ENCODE measurements at places on chromosomes 2 and 18. TPM values are rescaled to one million over a fixed set of nuclear protein-coding genes. Genes with fewer than 3 reads are reported as not detected.

DNA sequence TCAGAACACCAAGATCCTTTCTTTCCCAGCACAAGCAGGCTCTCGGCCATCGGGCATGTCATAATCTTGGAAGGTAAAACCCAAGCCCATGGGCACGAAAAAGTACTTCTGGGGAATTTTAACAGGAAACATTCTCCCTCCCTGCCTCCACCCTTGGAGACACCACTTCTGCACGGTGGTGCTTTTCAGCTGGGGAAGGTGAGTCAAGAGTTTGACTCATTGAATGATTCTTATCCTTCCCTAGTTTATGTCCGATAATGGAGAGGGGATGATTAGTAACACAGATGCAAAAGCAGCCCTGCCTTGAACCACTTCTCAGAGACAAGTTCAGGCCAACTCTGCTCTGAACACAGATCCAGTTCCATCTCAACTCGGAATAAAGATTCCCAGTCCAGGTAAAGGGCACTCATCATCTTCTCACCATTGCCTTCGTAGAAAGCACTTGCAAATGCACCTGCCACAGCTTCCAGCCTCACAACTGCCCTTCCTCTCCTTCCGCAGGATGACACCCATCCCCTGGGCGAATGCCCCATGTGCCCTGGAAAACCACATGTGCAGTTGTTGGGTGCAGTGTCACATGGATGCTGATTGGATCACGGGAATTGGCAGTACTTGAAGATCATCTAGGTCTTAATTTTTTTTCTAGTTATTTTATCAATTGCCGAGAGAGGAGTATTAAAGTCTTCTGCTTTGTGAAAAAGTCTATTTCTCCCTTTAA lies 136.2 kb downstream of the PXDN start:
- no peak for DNase-seq

GRCh38 chr2:24365051-24365450 lies 4.7 kb upstream of the ITSN2 start:
- no peak for DNase-seq

GRCh38 chr2:226115832-226116200 lies 683.8 kb downstream of the IRS1 start:
- no peak for DNase-seq

GRCh38 chr2:241182126-241182525 lies 6.4 kb upstream of the ANO7 start:
- no peak for DNase-seq

The UGT1A3 gene
- not detected for total RNA-seq

The CD8B gene
- total RNA-seq = 0.71 TPM

The LYG2 gene
- not detected for total RNA-seq

The MOB1A gene
- 88.2 TPM for total RNA-seq
